ENCODE measurements at places on chromosomes 13 and 19.

DNA sequence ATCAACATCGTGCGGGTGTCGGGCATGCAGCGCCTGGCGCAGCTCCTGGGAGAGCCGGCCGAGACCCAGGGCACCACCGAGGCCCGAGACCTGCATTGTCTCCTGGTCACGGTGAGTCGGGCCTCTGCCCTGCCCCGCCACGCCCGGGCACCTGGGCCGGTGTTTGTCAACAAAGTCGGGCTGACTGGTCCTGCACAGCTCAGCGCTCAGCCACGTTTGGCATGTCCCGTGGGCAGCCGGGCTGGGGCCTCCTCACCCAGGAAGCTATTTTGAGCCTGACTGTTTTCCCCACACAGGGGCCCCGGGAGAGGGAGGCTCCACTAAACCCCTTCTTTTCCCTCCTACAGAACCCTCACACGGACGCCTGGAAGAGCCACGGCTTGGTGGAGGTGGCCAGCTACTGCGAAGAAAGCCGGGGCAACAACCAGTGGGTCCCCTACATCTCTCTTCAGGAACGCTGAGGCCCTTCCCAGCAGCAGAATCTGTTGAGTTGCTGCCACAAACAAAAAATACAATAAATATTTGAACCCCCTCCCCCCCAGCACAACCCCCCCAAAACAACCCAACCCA lies 1.3 kb downstream of the GADD45B start:
- peak; percentile 37 for DNase-seq

DNA sequence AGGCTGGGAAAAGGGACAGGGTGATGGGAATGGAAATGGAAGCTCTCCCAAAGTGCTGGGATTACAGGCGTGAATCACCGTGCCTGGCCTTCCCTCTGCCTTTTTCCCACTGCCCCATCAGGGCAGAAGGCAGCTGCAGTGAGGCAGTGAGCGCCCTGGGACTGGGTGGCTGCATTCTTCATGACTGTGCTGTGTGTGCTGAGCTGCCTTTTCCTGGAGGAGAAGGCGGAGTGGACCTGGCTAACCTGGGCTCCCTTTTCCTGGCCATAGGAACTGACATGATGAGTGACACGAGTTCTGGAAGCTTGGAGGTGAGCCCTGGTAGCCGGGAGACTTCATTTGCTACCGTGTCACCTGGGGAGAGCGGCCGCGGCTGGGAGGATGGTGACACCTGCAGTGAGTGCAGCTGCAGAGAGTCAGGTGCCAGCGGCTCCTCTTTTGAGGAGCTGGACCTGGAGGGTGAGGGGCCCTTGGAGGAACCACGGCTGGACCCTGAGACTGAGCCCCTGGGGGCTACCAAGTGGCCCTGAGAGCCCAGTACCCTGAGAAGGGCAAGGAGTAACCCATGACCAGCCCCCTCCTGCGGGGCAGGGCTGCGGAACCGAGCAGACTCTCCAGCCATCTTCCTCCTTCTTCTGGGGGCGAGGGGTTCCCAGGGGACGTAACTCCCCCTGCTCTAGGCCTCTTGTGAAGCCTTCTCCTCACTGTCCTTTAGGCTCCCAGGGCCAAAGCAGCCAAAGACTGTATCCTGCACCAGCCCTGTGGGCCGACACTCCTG lies 26.3 kb upstream of the ZNF492 start:
- DNase-seq: no peak

DNA sequence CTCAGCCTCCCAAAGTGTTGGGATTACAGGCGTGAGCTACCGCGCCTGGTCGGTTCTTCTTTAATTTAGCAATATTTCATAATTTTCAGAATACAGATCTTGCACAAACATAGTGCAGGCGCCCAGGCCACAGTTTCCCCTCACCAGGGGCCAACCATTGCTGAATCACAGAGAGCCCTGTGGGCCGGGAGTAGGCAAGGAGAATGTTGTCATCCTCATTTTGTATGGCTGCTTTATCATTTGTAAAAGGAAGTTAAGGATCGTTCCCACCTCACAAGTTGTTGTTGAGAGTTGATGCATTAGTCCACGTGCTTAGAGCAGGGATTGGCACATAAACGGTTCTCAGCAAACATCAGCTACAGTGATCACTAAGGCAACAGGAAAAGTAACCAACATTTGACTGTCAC lies 30.2 kb downstream of the MEIS3 start:
- DNase-seq: no peak

GRCh38 chr13:101325423-101325822 lies 90.9 kb downstream of the NALCN start:
- DNase-seq: no peak

- DNase-seq: no peak
Observed at GRCh38 chr19:5074407-5074806, 105.5 kb downstream of the KDM4B start.

DNA sequence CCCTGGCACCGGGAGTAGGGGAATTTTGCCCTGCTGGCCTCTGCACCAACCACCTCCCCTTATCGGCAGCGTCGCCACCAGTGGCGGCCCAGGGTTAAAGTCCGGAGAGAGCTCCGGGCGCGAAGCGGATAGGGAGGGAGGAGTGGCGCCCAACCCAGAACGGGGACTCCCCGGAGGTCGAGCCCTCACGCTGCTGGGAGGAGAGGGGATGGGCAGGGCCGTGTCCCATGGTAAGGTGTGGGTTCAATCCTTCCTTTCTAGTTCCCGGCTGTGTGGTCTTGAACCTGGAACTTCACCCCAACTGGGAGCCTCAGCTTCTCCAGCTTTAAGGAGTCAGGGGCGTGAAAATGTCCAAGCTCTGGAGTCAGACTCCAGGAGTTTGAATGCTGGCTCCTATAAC lies 23.3 kb upstream of the BCL3 start:
- no peak for DNase-seq

DNA sequence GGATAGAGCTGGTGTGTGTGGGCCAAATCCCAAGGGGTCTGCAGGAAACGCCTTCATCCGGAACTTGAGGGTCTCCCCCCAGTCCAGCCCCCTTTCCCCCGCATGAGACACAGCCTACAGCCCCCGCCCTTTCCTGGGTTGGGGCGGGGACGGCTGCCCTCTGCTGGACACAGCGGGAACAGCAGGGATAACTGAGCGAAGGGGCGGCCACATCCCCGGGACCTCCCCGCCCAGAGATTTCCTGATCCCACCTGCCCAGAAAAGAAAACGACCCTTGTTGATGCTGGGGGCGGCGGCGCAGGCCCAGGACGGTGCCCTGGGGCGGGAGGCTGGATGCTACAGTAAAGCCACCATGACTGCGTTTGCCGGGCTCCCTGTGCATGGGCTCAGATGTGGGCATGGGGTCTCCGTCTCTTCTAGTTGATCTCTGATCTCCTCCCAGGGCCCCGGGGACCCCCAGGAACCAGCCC lies 14.2 kb downstream of the ONECUT3 start:
- DNase-seq: peak; percentile 60

GRCh38 chr19:6743714-6744380 lies 4.4 kb downstream of the TRIP10 start:
- no peak for DNase-seq

- DNase-seq: no peak
Observed at GRCh38 chr13:101242720-101243119, 173.6 kb downstream of the NALCN start.

GRCh38 chr13:113323869-113324268 lies 26.8 kb downstream of the LAMP1 start:
- no peak for DNase-seq

GRCh38 chr19:18208098-18208951 lies 4.5 kb upstream of the RAB3A start:
- DNase-seq: peak; percentile 59

GRCh38 chr19:14379294-14380065 lies 1.8 kb upstream of the ADGRE5 start:
- no peak for DNase-seq

- DNase-seq: no peak
Observed at GRCh38 chr13:18993884-18994660, 187.6 kb downstream of the TUBA3C start.

GRCh38 chr13:73411067-73411809 lies 352.4 kb downstream of the KLF5 start:
- no peak for DNase-seq

DNA sequence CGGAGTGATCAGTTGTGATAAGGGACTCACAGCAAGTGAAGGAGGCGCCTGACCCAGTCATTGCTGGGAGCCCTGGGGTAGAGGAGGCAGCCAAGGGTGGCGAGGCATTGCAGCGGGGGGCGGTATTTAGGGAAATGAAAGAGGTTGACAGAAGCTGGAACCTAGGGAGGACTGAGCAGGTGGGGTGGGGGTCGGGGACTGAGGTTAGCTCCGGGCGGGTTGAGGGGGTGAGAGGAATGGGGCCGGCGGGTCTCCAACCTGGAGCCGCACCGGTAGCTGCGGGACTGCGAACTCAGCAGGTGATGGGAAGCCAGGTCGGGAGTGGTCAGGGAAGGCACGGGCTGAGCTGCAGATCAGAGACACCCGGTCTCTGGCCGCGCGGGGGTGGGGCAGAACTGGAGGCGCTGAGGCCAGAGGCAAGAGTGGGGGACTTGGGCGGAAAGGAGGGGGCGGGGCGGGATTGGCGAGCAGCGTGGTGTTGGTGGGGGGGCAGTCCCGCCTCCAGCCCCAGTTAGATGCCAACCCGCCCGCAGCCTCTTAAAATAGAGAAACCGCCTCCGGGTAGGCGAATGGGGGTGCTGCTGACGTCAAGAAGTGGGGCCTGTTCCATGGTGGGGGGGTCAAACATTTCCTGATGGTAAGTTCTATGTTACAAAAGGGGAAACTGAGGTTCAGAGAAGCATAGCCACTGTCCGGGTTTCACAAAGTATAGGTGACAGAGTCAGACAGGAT lies 1.5 kb downstream of the MAST3 start:
- DNase-seq: no peak

- no peak for DNase-seq
Observed at GRCh38 chr19:6752256-6753177, 13.0 kb downstream of the TRIP10 start.

- DNase-seq: no peak
Observed at GRCh38 chr13:47146991-47147811, 250.3 kb upstream of the HTR2A start.

- no peak for DNase-seq
Observed at GRCh38 chr19:2869618-2870017, 2.5 kb downstream of the ZNF556 start.

DNA sequence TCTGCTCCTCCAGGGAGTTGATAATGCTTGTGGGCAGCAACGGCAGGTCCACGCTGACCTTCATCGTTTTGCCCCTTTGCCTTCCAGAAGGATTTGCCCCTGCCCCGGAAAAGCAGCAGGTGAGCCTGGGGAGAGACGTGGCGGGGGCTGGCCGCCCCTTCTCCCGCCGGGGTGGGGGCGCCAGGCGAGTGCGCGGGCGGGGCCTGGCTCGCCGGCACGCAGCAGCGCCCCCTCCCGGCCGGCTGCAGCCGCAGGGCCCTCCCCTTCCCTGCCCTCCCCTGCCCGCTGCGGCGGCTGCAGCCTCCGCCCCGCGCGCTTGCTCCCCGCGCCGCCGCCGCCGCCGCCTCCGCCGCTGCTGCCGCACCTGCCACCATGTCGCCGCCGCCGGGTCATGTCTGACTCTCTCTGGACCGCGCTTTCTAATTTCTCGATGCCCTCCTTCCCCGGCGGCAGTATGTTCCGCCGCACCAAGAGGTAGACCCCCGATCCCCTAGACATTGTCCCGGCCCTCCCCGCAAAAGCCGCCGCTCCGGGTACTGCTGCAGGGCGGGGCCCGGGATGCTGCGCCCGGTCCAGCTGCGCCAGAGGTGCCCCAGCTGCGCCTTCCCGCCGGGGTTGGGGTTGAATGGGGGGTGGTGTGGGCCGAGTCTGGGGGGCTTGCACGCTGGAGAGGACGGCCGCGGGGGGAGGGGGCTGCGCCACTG lies at the start of gene MAST1:
Gene MAST1, plus strand, starts transcription at position 334 of the 704 bp plus-strand sequence. Its CDS starts 58 bp downstream, at position 392.
- peak; percentile 34 for DNase-seq

DNA sequence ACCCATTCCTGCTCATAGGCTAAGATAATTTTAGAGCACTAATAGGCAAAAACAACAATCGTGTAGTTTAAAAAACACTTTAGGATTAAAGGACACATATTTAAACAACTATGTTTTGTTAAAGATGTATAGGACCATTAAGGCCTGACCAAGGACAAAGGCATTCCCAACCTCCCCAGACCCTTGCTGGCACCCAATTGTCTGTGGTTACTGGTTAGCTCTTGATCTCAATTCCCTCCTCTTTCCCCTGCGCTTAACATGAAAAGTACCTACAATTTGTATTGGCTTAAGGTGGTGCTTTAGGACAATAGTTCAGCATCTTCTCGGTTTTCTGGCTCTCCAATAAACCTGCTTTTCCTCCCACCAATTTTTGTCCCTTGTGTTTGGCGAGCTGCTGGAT lies 51.0 kb downstream of the TEX26 start:
- DNase-seq: no peak

GRCh38 chr13:22855926-22856325 lies 324.9 kb upstream of the SGCG start:
- DNase-seq: no peak

DNA sequence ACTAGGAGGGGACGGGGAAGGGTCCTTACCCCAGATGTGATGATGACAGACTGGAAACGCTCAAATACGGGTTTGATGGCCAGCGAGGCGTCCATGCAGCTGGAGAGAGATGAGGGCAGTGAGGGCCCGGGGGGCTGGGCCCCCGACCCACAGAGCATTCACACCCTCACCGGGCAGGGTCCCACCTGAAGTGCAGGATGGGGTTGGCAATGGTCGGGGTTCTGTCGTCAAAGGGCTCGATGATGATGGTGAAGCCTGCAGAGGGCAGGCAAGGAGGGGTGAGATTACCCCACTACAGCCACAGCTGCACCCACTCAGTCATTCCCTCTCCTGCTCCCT lies 13.0 kb downstream of the ERCC2 start:
- DNase-seq: no peak

All from stimulated activated CD4-positive, alpha-beta T cell treated with anti-CD3 and anti-CD28 coated beads, Interleukin-4, amount 100 ng/mL, for 24 hours (primary cell).